HEK293T (cell line): ENCODE measurements at places on chromosomes 12 and 14.
A peak's percentile ranks its signal among the peaks of the same experiment; 100 is the strongest.

GRCh38 chr12:120321382-120322202 is 6.0 kb downstream of the PLA2G1B start:
- DNase-seq: no peak

GRCh38 chr12:120416490-120417216 is 21.3 kb upstream of the COX6A1 start:
- DNase-seq: no peak

DNA sequence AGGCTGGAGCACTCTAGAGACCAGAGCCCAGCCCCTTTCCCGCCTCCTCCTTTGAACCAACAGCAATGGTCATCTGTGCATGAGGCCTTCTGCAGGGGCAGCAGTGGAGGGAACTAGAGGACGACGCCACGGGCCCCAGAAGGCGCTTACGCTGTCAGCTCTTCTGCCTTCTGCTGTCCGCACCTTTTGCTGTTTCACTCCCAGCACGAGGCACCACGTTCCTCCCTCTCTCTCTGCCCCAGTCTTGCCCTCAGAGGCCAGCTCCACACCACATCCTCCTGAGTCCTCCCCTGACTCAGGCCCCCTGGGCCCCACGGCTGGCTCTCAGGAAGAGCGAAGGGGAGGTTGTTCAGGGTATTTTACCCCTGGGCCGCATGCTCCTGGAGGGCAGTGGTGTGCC is 15.5 kb downstream of the MMAB start:
- no peak for DNase-seq

DNA sequence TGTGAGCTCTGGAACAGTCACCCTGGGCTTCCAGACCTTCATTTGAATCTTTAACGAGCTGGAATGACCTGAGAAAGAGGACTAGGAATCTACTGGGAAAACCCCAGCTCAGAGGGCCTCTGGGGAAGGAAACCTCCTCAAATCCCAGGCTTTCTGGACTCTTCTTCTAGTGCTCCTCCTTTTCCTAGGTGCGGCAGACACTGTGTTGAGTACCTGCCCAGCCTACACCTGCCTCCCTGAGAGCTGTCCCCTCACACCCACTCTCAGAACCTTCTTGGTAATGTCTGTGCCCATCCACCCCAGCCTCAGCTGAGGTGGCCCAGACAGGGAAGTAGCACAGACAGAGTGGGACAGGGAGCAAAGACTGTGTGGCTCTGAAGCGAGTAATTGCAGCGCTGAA is 47.9 kb upstream of the TMEM263 start:
- no peak for DNase-seq

GRCh38 chr12:47276621-47277309 is 197.0 kb upstream of the AMIGO2 start:
- no peak for DNase-seq

DNA sequence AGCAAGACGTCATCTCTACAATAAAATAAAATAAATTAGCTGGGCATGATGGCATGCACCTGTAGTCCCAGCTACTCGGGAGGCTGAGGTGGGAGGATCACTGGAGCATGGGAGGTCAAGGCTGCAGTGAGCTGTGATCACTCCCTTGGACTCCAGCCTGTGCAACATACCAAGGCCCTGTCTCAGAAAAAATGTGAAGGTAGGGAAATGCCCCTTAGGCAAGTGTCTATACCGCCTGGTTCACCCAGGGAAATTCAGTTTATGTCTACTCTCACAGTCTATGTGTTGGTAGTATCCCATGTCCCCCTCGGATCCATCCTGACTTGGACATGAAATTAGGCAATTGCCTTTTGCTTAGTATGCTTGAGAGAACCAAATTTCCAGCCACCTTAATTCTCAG is 88.4 kb upstream of the TMEM132C start:
- DNase-seq: no peak

GRCh38 chr12:128823216-128823915 is 392 bp downstream of the SLC15A4 start:
- DNase-seq: peak; percentile 39

DNA sequence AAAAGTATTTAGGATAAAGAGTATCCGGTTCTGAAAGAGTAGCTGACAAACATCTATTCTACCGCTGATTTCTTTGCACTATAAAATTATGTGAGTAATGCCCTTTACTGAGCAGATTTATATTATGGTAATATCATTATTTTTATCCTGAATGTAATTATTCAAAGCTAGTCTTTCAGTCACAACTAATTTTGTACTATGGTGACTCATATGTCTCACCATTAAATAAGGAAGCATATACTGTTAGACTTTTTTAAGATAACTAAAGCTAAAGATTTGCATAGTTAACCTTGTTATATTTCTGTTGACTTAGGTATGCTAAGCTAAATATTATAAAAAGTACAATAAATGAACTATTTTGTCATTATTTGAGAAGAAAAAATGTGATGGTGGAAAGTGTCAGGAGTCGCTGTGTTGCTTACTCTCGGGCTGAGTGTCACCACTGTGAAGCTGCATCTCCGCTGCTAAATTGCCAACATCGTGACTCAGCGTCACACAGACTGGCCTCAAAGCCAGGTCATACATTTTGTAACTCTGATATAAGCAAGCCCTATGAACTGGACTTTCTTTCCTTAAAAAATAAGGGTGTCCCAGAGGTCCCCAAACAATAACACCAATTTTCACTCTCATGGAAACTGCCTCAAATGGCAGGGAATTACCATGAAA is 69.1 kb upstream of the SSTR1 start:
- no peak for DNase-seq

GRCh38 chr14:104075530-104076151 is 9.9 kb upstream of the ASPG start:
- DNase-seq: no peak

- DNase-seq: no peak
These were observed 11.3 kb downstream of the SLC25A29 start for GRCh38 chr14:100294963-100295330.

- no peak for DNase-seq
These were observed 136.0 kb upstream of the IFNG-AS1 start for GRCh38 chr12:67853204-67853603.

DNA sequence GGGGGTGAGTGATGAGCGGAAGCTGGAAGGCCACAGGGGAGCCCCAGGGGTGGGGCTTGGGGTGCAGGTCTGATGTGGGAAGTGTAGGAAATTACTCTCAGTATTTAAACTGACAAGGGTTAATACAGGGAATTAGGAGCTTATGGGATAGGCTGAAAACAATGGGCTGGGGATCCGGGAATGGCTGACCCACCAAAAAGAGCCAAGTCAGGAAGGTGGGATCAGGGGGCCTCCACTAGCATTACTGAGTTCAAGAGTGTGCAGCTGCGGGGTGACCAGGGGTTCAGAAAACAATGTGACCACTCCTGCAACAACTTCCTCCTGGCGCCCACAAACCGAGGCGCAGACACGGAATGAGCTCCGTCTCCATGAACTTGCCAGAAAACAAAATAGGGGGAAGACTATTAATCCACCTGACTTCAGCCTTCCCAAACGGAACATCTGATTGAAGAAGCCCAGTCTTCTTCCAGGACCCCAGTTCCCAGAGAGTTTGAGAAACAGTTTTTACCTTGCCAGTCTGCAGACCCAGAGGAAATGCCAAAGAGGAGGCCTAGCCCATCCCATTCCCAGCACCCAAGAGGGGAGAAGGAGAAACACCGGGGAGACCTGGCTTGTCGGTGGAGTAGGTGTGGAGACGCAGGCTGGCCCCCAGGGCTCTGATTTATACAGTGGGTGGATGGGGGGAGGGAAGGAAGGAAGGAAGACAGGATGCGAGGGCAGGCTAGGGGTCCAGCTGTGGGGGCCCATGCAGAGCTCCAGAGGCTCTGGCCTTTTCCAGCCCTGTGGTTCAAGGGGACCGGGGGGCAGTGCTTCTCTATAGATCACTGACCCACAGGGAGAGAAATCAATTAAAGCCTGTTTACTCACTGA is 16.5 kb upstream of the YY1 start:
- DNase-seq: no peak
